MCF 10A (cell line): ENCODE measurements at places on chromosomes 2 and 18. TPM values are rescaled to one million over a fixed set of nuclear protein-coding genes. Genes with fewer than 3 reads are reported as not detected.

Gene MC5R
- not detected in 2 replicates for total RNA-seq

Gene CD8B2
- total RNA-seq: not detected in 2 replicates

Gene B3GNT2
- 12.3 and 15.3 TPM in 2 replicates for total RNA-seq

Gene MAP4K3
- total RNA-seq: 30.2 and 36.0 TPM in 2 replicates

Gene RESP18
- not detected in 2 replicates for total RNA-seq

Gene MYOM1
- 0.21 and 0.88 TPM in 2 replicates for total RNA-seq

DNA sequence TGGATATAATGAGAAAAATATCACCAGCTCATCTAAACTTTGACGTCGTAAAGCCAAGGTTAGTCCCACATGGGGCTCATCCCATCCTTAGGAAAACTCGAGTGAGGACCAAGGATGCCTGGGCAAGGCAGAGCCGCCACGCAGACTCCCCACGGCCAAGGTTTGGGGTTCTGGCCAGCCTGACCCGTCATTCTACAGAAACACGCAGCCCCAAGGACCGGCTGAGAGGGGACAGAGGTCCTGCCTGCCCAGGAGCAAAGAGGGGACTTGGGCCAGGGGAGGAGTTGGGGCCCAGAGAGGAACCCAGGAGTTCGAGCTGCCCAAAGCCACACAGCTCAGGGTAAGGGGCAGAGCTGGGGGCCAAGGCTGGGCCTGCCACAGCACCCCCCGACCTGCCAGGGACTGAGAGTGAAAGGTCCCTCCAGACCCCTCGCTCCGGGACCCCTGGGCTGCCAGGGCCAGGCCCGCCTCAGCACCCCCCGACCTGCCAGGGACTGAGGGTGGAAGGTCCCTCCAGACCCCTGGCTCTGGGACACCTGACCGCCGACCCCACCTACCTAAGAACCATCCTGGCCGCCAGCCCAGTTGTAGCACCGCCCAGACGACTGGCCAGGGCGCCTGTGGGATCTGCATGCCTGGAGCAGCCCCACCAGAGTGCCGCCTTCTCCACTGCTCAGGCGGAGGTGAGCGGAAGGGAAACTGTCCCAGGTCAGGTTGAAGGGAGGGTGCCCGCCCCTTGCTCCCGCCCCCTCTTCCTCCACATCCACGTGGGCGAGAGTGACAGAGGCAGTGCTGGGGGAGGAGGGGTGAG is at the start of gene PDCD1:
Gene PDCD1, minus strand, starts transcription at position 689 of the 811 bp plus-strand sequence. Its CDS starts 56 bp downstream, at position 633.
- H3K4me1 ChIP-seq: no peaks in the 10 kb centered on the region
- H3K27ac ChIP-seq: no peak within 1 kb of the TSS

DNA sequence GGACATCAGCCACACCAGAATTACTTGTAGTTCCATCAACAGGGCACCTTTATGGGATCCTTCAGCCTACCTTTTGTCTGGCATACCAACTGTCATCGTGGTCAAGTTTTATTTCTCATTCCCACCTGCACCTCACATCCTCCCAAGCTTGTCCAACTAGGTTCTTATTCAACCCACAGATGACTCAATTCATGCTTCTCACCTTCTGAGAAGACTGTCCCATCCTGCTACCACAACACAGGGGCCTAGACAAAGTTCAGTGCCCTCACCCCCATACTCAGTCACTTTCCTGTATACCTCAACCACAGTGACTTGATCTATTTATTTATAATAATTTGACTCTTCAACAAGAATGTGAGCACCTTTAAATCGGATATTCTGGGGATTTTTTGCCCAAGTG is 114.4 kb upstream of the ACVR1C start:
- no peak overlapping the region for H3K4me3 ChIP-seq
- no peak for DNase-seq
- no peak overlapping the region for H3K27ac ChIP-seq

GRCh38 chr2:233129351-233129978 is 69.3 kb downstream of the INPP5D start:
- no peak overlapping the region for H3K4me3 ChIP-seq
- H3K36me3 ChIP-seq: no peaks in the 10 kb centered on the region
- no peak for DNase-seq
- no peaks in the 10 kb centered on the region for H3K4me1 ChIP-seq

DNA sequence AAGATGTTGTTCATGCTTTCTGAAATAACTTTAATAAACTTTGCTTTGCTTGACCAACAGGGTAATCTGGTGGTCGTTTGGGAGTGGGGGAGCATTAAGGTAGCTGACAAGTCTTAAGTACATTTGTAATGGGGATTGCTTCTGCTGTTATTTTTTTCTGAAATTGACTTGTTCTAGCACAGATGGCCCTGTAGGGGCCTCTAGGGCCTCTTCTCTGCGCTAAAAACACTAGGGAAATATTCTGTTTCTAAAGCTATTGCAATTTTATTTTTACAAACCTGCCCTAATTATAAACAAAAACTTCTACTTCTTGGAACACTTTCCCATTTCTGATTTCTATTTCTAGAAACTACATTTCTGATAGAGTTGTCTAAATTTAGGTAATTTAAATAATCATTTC is 191.3 kb upstream of the KCNJ3 start:
- no peak overlapping the region for H3K27ac ChIP-seq
- peaks cover 57% of the 10 kb centered on the region for H3K27me3 ChIP-seq
- no peaks in the 10 kb centered on the region for H3K36me3 ChIP-seq
- no peaks in the 10 kb centered on the region for H3K4me1 ChIP-seq

DNA sequence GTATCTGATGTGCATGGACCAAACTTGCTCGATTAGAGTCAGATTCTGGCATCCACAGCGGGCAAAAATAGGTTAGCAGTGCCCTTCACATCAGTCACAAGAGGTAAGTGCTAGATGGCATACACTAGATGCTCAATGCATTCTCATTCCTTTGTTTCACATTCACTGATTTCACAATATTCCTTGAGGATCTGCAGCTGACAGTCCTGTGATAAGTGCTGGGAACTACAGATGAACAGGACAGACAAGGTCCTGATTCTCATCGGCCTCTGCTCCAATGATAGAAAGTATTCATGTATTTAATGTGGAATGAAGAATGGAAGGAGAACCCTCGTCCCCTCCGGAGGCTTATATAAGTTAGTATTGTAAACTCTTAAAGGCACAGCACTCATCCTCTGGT is 96.8 kb upstream of the SERPINE2 start:
- no peaks in the 10 kb centered on the region for H3K36me3 ChIP-seq
- no peak overlapping the region for H3K4me3 ChIP-seq
- no peak for DNase-seq
- H3K4me1 ChIP-seq: no peaks in the 10 kb centered on the region
- no peak overlapping the region for H3K27ac ChIP-seq
- no peaks in the 10 kb centered on the region for H3K27me3 ChIP-seq

GRCh38 chr2:236984046-236984445 is 101.6 kb upstream of the COPS8 start:
- H3K36me3 ChIP-seq: no peaks in the 10 kb centered on the region
- H3K4me3 ChIP-seq: no peak overlapping the region
- no peaks in the 10 kb centered on the region for H3K4me1 ChIP-seq
- no peaks in the 10 kb centered on the region for H3K27me3 ChIP-seq
- H3K27ac ChIP-seq: no peak overlapping the region
- DNase-seq: no peak

DNA sequence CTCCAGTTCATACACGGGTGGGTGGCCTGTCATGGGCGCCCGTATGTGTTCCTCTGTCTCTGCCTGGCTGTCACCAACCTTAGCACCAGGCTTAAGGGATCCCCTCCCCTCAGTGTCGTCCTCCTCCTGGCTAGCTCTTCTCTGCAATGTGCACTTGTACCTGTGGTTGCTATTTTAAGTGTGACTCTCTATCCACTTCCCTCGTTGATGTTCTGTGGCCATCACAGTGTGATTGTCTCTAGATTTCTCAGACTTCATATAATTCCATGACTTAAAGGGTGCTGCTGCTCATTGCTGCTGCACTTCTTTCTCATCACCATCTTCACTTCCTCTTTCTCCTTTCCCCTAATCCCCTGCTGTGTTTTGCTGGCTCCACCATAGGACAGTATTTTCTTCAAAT is 143.4 kb downstream of the EML6 start:
- no peaks in the 10 kb centered on the region for H3K36me3 ChIP-seq
- no peak overlapping the region for H3K27ac ChIP-seq
- no peak overlapping the region for H3K4me3 ChIP-seq
- no peaks in the 10 kb centered on the region for H3K27me3 ChIP-seq

DNA sequence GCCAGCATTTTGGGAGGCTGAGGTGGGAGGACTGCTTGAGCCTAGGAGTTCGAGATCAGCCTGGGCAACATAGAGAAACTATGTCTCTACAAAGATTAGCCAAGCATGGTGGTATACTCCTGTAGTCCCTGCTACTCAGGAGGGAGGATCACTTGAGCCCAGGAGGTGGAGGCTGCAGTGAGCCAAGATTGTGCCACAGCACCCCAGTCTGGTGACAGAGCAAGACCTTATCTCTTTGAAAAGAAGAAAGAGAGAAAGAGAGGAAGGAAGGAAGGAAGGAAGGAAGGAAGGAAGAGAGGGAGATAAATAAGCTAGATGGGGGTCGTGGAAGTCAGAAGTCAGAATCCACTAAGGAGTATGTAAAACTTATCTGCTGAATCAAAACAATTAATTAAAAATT is 16.2 kb downstream of the GPR75 start:
- no peak for DNase-seq
- H3K27ac ChIP-seq: no peak overlapping the region
- H3K27me3 ChIP-seq: no peaks in the 10 kb centered on the region
- no peak overlapping the region for H3K4me3 ChIP-seq
- peaks cover 4% of the 10 kb centered on the region for H3K4me1 ChIP-seq

DNA sequence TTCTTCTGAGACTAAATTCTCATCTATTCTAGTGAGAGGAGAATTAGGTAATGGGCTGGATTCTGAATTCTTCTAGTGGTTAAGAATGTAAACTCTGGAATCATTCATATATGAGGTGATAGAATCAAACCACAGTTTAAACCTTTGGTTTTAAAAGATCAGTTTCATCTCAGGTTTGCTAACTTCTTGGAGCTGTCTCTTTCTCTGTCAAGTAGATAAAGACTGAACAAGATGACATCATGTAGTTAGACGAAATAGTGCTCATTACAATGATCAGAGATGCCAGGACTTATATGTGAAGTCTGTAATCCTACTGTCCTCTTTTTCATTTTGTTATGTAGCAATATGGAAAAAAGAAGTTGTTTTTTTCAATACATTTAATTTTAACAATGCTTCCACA is 4.9 kb downstream of the CEBPZOS start:
- no peak overlapping the region for H3K27ac ChIP-seq
- H3K27me3 ChIP-seq: no peaks in the 10 kb centered on the region
- H3K36me3 ChIP-seq: peaks cover 67% of the 10 kb centered on the region
- peaks cover 6% of the 10 kb centered on the region for H3K4me1 ChIP-seq
- no peak overlapping the region for H3K4me3 ChIP-seq

DNA sequence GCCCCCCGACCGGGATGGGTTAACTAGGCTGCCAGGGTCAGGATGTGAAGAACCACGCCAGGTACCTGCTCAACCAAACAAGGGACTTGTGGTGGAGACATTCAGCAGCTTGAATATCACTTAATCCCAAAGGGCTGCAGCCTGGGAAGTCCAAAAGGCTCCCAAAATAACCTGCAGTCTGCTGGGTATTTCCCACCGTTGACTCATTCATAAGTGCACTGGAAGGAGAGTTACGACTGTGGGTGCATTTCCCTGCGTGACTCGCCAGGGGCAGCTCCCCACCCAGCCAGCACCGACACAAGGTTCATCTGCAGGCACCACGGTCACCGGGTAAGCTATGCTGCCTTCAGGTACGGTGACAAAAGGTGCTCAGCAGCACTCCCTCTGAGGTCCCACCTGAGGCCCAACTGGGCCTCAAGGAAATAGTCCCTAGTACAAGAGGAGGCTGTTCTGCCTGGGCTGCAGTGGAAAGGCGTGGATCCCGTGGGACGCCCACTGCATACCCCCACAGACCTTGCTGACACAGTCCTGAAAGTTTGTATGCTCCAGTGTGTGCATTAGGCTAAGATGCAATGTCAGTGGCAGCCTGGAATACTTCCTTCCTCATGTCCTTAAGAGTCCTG is 86.5 kb downstream of the UXS1 start:
- peak; percentile 23 for DNase-seq
- H3K27ac ChIP-seq: no peak overlapping the region
- H3K36me3 ChIP-seq: peaks cover 7% of the 10 kb centered on the region
- no peaks in the 10 kb centered on the region for H3K27me3 ChIP-seq
- H3K4me3 ChIP-seq: no peak overlapping the region
- H3K4me1 ChIP-seq: no peaks in the 10 kb centered on the region

GRCh38 chr2:234865586-234865985 is 86.2 kb upstream of the SH3BP4 start:
- peaks cover 13% of the 10 kb centered on the region for H3K4me1 ChIP-seq
- no peak overlapping the region for H3K4me3 ChIP-seq
- no peak overlapping the region for H3K27ac ChIP-seq
- H3K27me3 ChIP-seq: no peaks in the 10 kb centered on the region

DNA sequence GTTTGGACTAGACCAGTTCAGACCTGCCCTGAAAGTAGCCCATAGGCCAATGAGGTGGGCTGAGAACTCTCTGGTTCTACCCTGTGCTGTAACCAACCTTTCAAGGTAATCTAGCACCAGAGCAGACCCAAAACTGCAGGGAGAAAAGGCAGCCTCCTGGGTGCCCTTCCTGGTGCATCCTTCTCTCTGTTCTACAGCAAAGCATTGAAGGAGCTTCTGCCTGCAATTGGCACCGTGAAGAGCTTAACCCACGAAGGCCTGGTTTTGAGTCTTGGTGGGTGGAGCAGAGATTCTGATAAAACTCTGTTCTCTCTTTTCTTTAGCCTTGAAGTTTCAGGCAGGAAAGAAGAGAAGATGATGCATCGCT is 55.5 kb downstream of the LIPG start:
- no peak overlapping the region for H3K27ac ChIP-seq
- peaks cover 13% of the 10 kb centered on the region for H3K4me1 ChIP-seq
- H3K4me3 ChIP-seq: no peak overlapping the region
- no peaks in the 10 kb centered on the region for H3K27me3 ChIP-seq
- no peaks in the 10 kb centered on the region for H3K36me3 ChIP-seq

GRCh38 chr2:57554348-57554747 is 492.3 kb upstream of the VRK2 start:
- H3K27ac ChIP-seq: no peak overlapping the region
- no peak overlapping the region for H3K4me3 ChIP-seq
- no peaks in the 10 kb centered on the region for H3K36me3 ChIP-seq
- no peak for DNase-seq
- H3K4me1 ChIP-seq: no peaks in the 10 kb centered on the region

DNA sequence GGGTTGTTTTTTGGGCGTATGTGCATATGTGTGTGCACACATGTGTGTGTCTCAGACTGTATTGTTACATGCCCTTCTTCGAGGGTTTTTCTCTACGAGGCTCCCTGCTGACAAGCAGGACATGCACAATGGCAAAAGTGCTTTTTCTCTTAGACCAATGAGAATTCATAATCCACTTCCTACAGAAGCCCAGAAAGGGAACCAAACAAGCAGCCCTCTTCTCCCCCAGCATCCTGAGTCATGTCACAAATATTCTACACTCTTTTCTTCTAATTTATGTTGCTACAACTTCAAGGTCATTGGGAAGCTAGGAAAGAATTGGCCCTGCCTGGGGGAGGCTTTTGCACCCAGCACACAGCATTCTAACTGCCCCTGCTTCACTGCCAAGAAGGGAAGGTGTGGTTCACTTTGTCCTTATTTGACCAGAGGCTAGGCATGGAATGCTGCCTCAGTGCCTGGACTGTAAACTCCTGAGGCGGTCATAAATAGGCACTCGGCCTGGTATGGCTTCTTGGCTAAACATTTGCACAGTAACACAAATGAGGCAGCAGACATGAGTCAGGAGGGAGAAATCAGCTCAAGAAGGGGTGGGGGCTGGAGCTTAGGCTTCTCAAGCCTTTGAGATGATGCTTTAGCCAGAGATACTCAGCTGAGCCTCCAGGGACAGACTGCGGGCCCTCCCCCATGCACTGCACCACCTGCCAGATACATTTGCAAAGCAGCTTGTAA is 92.7 kb upstream of the KLF7 start:
- peaks cover 65% of the 10 kb centered on the region for H3K4me1 ChIP-seq
- peak; percentile 91 for DNase-seq
- peak overlapping the region; percentile 26 for H3K4me3 ChIP-seq
- peaks cover 7% of the 10 kb centered on the region for H3K36me3 ChIP-seq
- peak overlapping the region; percentile 84 for H3K27ac ChIP-seq
